EL (cell line): ENCODE measurements at places on chromosomes 2 and 18.

DNA sequence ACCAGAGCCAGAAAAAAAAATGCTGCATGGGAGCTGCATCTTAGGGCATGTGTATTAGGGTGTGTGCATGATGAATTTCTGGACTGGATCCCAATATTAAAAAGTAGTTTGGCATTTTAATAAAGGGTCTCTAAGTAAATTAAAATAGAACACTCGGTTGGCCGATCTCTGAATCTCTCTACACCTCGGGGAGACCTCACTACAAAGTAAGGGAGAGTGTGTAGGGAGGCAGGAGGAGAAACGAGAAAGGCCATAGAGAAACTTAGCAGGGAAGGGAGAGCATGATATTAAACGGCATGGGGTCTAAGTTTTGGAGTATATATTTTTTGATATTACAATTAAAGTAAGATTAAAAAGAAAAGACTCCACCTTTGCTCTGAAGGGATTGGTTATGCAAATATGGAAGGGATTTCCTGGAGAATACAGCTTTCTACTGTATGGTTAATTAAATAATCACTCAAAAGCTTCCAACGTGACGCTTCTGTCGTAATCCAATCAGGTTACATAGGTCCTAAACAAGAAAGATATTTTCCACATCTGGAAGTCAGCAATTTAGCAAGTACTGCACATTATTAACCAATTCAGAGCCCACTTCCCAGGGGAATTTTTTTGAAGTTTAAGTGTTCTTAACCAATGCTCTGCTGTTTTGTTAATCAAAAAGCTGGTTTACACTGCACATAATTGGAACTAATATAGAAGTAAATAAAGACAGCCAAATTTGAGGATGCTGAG, 1.0 kb upstream of the ZEB2 start:
- peak; percentile 43 for DNase-seq

GRCh38 chr18:27042177-27042576, 142.9 kb downstream of the CHST9 start:
- DNase-seq: no peak

- peak; percentile 97 for DNase-seq
Observed at GRCh38 chr2:67871686-67872412, 191.0 kb downstream of the C1D start.

DNA sequence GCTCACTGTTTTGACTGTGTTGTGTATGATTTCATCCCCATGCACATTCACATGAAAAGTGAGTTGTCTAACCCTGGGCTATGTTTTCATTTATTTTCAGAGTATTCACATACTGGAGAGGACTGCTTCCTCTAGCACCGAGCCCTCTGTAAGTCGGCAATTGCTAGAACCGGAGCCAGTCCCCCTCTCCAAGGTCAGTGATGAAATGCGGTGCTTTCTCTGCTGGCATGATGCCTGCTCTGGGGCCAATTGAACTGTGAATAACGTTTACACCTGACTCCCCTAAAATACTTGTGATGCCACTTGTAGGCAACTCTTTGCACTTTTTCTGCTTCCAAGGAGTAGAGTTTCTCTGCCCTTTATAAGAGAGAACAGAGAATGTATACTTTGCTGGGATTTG, 126.9 kb downstream of the PRKRA start:
- DNase-seq: no peak

DNA sequence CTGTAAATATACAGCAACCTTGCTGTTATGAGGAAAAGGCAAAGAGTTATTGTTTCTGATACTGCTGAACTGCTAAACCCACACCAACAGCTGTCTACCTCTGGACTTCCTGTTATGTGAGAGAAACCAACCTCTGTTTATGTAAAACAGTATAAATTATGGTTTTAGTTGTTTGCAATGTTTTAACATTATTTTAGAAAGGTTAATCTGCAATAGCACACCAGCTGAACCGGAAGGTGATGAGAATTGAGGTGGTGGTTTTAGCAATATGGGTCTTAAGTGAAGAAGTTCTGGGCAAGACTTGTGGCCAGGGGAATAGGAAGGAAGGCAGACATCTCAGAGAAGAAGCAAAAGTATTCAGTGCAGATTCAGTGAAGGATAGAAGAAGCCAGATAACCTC, 237.8 kb downstream of the PLCL1 start:
- DNase-seq: no peak

DNA sequence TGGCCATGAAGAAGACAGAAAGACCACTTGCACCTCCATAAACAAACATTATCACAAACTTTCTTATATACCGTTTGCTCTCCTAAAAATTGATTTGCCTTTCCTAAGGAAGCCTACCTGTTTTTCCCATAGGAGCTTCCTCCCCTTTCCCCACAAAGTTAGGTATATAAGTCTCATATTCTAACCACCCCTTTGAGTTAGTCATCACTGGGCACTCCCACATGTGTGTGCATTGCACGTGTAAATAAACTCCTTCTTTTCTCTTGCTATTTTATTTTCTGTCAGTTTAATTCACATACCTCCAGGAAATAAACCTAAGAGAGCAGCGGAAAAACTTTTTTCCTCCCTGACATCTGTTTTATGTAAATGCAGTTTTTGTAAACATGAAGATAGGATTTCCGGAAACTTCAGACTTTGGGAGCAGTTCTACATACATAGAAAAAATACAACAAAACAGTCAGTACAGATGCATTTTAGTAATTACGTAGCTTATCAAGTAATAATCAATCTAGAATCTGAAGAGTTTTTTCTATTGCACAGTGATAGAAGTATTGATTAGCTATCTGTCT, 46.6 kb downstream of the PLCL1 start:
- no peak for DNase-seq

GRCh38 chr18:76460482-76460881, 34.6 kb downstream of the ZNF516 start:
- no peak for DNase-seq

- no peak for DNase-seq
Observed at GRCh38 chr2:30622452-30622851, 175.4 kb downstream of the LCLAT1 start.

DNA sequence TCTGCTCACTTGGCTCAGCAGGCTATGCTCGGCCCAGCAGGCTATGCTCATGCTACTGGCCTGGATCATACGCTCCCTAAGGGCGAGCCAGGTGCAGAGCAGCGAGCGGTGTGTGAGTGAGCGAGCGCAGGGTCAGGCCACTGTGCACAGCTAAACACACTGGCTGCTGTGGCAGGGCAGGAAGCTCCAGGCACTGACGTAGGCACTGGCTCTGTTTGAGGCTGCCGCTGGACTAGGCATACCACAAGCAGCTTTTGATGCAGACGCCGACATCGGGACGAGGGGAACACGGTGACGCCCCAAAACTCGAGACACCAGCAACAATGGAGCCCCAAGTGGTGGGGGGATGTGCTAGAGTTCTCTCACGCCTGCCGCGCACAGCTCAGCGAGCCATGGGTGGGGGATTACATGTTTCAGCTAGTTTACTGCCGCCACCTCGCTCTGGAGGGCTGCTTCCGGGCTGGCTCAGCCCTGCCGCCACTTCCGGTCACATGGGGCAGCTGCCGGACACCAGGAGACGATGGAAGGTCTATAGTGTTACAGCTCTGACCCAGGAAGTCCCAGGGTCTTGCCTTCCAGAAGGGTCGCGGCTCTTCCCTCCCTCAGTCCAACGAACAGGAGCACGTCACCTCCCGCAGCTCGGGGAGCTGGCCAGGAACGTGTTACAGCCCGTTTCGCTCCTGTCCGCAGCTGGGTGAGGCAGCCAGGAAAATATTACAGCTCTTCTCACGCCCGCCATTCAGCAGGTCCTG, 1176.9 kb upstream of the LRRTM1 start:
- no peak for DNase-seq

DNA sequence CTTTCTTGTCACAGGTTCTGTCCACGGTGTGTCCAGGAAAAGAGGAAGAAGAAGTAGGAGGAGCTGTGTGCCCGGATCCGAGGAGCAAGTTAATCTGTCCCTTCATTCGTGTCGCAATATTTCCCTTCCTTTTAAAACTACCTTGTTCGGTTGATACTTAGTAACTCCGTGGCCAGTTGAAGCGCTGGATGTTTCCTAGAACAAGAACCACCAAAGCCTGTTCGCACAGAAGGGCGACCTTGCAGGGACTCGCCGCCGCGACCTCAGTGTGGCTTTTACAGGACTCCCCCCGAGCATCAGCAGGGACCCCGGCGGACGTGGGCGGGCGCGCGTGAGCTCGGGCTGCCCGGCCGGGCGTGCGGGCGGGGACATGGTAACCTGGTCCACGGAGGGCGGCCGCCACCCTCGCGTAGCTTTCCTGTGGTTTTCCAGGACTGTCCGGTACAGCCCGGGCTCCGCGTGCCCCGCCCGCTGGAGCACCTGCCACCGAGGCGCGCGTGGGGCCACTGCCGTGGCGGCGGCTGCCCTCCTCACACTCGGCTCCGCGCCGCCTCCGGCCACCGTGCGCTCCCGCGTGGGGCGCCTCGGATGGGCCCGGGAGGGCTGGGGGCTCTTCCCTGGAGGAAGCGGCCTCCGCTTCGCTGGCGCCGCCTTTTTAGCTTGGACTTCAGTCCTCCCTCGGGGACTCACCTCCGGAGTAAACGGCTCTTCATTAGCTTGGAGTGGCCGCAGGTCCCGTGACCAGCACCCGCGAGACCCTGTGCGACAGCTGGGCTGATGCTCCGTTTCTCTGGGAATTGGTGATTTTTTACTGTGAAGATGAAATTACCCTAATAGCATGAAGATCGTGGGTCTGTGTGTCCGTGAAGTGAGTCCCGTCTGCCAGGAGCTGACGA, 9.2 kb upstream of the D2HGDH start:
- no peak for DNase-seq

- no peak for DNase-seq
Observed at GRCh38 chr2:14996351-14997014, 364.0 kb downstream of the LRATD1 start.

DNA sequence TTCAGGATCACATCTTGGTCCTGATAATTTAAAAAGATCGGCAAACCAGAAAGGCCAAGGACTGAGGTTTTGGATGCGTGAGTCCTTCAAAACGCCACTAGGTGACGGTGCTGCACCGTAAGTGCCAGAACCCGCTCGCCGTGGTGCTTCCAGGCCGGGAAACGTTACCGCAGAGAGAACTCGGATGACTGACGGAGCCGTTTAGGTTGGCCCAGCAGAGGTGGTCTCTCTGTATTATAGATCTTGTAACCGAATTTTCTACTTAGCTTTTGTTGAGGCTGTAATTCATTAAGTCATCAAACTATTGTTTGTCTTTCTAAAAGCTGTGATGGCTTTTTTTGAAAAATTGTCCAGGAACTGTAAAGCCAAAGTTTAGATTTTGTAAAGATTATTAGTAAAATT, 39.8 kb upstream of the ADCYAP1 start:
- peak; percentile 67 for DNase-seq

DNA sequence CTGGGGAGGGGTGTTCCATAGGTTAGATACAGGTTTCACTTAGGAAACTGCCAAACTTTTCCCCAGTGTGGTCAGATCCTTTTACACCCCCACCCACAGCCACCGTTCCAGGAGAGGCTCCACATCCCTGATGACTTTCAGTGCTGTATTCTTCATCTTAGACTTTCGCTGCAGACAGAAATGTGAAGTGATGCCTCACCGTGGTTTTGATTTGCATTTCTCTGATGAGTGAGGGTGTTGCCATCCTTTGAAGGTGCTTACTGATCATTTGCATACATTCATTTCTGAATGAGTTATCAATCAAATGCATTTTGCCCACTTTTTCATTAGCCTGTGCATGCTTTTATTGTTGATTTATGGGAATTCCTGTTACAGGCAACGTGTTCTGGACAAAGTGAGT, 14.9 kb downstream of the COPS9 start:
- no peak for DNase-seq
